Skin of body (tissue), 3 donors: ENCODE measurements at places on chromosomes 11 and 22. TPM values are rescaled to one million over a fixed set of nuclear protein-coding genes. Genes with fewer than 3 reads are reported as not detected.

The CELSR1 gene
- total RNA-seq = 14.2 TPM

- DNase-seq = no peak
These were observed 60.3 kb downstream of the CWF19L2 start for GRCh38 chr11:107397357-107397756.

DNA sequence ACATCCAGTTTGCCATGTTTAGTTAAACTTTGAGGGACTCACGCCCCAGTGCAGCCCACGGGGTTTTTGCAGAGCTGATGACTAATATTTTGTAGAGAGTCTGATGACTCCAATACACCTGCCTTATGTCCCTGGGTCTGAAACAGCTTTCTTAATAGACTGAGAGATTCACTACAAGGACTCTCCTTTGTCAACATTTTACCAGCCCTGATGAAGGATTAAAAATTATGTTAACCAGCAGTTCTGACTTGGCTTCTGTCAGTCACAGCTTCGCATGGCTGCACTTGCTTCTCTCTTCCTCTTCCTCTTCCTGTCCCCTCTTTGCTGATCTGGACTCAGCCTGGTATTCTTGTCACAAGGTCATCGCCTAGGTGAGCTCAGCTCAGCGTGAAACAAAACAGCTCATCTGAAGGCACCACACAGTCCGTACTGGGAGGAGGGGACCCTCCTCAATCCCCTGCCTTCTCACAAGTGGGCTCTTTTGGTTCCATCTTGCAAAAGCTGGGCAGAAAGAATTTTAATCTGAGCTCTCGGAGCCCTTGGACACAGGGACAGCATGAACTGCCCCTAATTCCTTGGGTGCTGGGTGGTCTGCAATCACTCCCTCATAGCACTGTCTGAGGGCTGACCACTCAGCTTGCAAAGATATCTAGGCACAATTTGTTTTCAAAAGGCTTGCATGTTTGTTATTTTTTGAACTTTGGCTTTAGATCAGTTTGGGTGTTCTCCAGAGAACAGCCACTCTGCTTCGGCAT, 38.1 kb upstream of the POU2AF1 start:
- no peak for DNase-seq

DNA sequence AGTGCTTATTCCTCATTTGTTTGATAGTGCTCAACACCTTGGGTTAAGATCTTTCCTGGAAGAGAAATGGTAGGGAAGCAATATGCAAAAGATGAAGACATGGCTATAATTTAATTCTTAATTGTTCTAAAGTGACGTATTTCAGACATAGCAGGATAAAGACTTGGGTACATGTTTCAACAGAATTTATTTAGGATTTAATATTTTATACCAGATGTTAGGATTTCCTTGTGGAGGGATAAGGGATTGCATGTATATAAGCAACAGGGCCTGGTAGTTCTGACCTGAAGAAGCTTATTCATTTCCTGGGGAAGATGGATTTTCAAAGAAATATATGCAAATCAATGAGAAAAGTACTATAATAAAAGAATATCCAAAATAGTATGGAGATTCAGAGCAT, 163.8 kb downstream of the FAT3 start:
- no peak for DNase-seq
